ENCODE measurements at places on chromosomes 3 and 15. TPM values are rescaled to one million over a fixed set of nuclear protein-coding genes. Genes with fewer than 3 reads are reported as not detected.

DNA sequence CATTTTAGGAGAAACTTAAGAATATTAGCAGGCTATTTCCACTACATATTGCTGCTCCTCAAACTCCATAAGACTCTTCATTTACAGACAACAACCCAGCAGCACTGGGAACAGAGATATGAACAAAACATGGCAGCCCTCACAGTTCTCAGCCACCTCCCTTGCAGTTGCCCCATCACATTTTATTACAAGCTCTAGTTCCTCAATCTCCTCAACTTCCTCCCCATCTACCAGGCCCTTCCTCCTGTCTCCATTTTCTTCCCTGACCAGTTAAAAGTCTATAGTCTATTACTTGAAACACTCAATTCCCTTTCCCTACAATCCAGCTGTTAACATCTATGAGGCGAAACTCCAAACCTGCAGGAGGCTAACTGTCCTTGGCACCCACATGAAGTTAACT, 412.5 kb downstream of the TBC1D5 start:
- DNase-seq: no peak

- DNase-seq: no peak
Measured at GRCh38 chr3:16728770-16729745, 123.8 kb upstream of the DAZL start.

DNA sequence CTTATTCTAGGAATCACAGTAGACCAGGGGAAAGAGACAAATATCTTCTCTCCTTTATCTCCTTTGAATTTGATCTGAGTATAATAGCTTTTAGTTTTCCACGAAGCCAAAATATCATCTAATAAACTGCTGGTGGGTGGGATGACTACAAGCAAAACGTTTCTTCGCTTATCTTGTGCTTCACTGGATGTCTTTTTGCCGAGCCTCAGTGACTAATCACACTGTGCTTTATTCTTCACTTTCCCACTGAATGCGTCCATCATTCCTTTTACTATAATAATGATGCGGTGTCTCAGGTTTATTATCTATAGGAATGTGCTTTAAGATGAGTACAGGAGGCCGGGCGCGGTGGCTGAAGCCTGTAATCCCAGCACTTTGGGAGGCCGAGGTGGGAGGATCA, 32.5 kb downstream of the CEP152 start:
- no peak for DNase-seq

DNA sequence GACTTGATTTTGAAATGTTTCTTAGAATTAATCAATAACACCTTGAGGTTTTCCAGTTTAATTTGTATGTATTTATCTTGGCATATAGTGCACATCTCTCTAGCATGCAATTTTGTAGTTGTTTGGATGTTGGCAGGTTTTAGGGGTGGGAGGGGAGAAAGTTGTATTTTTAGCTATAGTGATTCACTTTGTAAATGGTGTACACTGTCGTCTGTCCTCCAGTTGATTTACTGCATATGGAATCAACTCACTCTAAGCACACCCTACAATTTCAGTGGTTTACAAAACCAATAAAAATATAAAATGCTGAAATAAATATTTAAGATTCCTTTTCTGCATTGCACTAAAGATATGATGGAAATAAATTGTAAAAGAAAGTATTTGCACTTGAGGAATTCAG, 199.1 kb downstream of the CDIN1 start:
- DNase-seq: no peak

GRCh38 chr3:138914870-138915502, 32.0 kb downstream of the FOXL2 start:
- DNase-seq: no peak

GRCh38 chr3:140809316-140809715, 131.5 kb downstream of the TRIM42 start:
- DNase-seq: peak; percentile 16

DNA sequence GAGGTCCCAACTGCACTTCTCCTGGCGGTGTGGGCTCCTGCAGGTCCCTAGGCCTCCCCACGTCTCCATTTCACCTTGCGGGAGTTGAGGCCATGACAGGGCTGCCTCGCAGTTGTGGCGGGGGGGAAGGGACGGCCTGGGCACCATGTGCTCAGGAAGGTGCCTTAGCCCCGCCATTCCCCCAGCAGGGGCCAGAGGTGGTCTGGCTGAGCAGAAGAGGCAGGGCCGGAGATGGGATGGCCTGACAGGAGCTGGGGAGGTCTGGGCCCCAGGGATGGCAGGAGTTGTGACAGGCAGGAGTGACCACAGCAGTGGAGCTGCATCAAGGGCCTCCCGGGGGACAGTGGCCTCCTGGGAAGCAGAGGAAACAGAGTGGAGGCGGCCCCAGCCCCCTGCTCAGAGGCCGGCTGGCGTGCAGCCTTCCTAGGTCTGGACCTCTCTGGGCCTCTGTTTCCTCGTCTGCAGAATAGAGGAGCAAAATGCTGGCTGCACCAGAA, 18.7 kb upstream of the KLF15 start:
- no peak for DNase-seq

DNA sequence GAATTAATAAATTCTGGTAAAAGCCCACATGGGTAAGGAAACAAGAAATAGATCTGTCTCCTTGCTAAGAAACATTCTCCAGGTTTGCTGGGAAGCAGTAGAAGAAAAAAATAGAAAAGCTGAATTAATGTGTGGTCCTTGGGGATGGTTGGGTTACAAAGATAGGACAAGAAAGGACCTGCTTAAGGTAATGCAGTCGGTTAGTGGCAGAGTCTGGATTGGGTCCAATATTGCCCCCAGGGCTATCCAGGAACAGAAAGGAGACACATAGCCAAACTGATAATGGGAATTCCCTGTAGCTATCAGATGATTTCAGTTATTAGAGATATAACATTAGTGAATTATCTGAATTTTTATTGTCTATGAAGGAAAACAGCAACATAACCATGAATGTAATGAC, 584.3 kb downstream of the ROBO1 start:
- no peak for DNase-seq

Gene PIF1
- 6.2 TPM for polyA plus RNA-seq

Gene GOLGA6L7
- polyA plus RNA-seq: not detected

Gene C3orf70
- polyA plus RNA-seq: not detected

DNA sequence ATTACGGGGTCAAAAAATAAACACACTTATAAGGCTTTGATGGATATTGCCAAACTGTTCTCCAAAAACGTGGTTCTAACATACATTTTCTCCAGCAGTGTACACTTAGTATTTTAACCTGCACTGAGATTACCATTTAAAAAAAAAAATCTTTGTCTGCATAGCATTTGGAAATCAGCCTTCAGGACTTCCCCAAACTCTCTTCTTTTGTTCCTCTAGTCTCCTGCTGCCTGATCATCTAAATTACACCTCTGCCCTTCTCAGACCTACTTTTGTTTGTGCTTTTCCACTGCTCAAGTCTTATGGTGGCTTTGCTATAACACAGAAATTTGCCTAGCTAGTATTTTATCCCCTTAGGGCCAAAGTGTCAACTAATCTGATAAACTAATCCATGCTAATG, 3.8 kb downstream of the NCEH1 start:
- no peak for DNase-seq

DNA sequence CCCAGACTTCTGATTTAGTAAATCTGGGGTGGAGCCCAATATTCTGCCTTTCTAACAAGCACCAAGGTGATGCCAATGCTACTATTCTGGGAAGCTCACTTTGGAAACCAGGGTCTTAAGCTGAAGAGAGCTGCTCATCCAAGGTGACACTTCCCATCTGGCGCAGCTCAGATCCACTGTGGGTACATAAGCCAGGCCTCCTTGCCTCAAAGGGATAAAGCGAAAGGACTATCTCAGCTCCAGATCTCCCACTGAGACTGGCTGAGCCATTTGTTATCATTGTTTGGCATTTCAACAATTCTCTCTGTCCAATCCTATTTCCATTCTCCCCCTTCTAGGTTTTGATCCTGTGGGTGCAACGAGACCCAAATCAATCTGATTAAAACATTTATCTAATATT, 323.8 kb downstream of the GBE1 start:
- DNase-seq: no peak

- DNase-seq: no peak
Measured at GRCh38 chr3:4222574-4223175, 80.5 kb upstream of the SETMAR start.

- DNase-seq: no peak
Measured at GRCh38 chr15:69627548-69628158, 175.0 kb downstream of the RPLP1 start.

DNA sequence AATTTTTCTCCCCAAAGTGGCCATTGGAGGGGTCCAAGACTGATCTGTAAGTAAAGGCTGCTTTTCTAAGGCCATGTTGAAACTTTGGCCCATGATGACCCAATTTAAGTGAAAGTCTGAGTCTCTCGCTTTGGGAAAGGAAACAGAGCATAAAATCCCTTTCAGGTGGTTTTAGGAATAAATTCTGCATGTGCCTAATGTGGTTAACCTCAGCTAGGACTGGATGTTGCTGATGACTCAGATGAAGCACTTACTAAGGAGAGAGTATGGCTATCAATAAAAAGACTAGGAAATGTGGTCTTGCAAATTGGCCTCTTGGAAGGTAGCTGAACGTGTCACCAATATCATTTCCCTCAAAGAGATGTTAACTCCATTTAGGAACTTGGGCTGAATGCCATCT, 458.5 kb downstream of the AGBL1 start:
- DNase-seq: no peak

DNA sequence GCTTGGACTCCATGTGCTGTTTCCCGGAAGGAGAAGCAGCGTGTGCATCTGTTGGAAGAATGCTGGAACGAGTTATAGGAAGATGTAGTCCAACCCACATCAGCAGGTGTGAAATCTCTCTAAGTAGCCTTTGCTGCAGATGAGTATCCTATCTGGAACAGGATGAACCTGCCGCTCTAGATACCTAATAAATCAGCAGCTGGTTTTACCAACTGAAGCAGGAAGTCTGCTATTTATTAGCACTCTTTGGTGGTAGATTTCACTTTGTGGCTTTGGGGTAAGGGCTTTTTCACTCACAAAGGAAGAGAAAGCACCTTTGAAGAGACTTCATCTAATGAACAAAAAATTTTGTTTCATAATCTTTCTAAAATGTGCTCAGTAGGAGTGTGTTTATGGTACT, 66.4 kb downstream of the DCUN1D1 start:
- DNase-seq: no peak

GRCh38 chr3:156299569-156299968, 179.2 kb downstream of the KCNAB1 start:
- DNase-seq: no peak

Gene CHRNA7
- polyA plus RNA-seq: 0.16 TPM

Gene DUSP7
- polyA plus RNA-seq: 2.9 TPM

DNA sequence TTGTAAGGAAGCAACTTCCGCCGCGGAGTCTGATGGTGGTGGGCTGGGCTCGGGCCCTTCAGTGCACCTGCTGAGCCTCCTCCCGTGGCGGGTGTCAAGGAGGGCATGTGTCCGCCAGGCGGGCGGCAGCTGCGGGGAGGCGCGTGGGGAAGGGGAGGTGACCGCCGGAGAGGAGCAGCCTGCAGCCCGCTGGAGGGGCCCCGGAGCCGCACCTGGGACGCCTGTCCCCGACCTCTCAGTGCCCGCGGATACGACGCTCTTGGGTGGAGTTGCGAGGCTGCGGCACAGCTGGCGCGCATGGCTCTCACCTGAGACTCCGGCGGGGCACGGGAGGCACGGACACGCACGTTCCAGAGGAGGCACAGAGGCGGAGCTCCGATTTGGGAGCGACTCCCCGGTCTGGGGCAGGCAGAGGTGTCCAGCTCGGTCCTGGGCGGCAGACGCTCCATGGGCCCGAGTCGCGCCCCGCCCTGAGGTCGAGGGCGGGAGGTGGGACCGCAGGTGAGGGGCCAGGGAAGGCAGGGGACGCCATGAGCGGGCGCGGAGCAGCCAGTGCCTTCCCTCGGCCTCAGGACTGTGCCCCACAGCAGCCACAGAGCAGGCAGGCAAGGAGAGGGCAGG, 50.2 kb upstream of the PRR20G start:
- DNase-seq: no peak

DNA sequence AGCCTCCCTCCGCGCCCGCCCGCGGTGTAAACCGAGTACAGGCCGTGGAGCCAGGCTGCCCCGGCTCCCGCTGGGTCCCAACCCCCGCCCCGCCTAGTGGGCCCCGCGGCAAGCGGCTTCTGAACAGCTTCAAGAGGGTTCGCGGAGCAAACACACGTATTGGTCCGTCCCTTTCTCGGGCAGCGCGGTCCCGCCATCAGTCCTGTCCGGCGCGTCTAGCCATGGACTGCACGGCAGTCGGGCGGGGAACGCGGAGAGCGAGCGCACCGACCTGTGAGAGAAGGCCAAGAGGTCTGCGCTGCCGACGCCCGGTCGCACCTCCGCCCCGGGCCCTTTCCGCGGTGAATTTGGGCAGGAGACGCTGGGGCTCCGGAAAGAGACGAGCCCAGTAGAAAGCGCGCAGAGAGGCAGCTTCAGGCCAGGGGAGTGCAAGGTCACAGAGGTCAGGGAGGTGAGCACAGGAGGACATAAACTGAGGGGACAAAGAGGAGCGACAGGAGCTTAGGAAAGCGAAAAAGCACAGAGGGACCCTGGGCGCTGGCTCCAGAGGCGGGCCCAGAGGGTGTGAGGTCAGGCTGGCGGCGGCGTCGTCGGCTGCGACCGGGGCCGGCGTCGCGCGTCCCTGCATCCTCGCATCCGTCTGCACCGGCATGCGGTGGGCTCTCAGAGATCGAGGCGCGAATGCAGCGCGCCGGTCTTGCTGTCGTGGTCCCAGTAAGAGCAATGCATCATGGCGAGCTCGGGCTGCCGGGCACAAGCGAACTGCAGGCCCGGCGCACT, 1.8 kb downstream of the FOXL2 start:
- DNase-seq: peak; percentile 64

DNA sequence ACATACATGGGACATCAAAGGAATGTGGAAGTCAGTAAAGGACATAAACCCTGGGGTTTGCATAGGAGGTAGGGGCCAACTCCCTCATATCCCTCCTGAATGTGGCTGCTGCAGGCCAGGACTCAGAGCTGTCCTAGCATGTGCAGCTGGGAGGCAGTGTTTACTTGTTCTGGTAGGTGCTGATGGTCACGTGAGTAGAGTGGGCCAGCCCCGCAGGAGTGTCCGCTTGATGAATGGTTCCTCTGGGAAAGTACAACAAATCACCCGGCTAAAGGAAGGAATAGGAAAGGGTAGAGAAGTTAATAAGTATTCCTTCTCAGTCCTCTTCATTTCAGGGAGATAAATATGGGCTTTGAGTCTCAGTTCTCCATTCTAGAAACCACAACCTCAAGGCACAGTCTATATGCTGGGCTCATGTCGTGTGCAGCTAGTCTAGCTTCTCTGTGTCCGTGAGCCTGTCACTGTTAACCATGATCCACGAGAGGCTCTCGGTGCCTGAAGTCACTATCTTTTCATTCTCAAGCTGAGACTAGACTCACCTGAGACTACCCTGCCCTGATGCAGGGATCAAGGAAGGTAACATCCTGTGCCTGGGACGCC, 17.9 kb downstream of the RIOX2 start:
- DNase-seq: no peak

- peak; percentile 33 for DNase-seq
Measured at GRCh38 chr15:39426552-39427532, 154.0 kb upstream of the THBS1 start.

Data from B cell (primary cell).